ENCODE measurements at places on chromosomes 2 and 18.

DNA sequence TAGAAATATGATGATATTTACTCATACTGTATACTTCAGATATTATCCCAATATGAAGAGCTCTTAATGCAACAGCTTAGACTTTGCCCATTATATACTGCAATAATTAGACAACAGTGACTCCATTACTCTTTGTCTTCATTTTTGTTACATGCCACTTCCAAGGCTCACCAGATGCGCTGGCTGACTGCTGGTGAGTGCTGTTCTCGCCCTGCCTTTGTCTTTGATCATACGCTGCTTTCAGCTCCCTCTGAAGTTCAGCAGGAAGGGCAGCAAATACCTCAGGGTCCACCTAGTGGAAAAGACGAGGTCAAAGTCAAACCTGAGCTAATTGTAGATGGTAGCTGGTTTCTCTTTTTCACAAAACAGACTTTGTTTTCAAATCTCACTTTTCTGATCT lies 66.3 kb downstream of the EIF5B start:
- peak; percentile 22 for DNase-seq

DNA sequence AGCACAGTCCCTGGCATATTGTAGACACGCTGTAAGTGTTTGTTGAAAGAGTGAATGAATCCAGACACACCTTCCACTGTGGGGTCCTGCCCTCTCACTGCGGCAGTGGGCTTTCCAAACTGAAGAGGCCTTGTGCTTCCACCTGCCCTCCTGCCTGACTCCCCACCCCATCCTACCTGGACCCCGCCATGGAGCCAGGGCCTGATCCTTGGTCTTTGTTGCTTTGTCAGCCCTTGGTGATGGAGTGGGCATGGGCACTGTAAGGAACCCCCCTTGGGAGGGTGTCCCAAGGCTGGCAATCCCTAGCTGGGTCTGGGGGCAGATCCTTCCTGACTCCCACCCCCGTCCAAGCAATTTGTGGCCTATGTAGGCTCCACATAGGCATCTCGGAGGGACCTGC lies 33.1 kb downstream of the KLHL29 start:
- no peak for DNase-seq

GRCh38 chr2:221802089-221802488 lies 230.0 kb upstream of the EPHA4 start:
- no peak for DNase-seq

DNA sequence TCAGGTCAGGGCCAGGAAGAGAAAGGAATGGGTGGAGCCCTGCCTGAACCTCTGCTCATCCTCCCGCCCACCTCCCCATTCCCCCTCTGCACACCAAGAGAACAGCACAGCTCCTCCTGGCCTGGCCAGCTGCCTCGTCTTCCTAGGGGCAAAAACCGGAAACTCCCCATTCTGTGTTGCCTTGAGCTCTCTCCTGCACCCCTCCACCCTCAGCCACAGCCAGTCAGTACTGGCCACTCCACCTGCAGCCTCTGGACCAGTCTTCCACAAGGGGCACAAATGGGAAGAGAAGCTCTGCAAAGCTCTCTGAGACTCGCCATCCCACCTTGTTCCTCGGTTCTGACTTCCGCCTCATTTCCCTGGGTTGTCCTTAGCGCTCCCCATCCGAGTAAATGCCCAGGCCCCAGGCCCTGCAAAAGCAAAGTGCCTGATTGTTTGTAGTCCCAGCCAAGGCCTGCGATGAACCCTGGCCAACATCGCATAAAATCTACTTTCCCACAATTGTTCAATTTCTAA lies 39.3 kb upstream of the SLC35G4 start:
- no peak for DNase-seq

DNA sequence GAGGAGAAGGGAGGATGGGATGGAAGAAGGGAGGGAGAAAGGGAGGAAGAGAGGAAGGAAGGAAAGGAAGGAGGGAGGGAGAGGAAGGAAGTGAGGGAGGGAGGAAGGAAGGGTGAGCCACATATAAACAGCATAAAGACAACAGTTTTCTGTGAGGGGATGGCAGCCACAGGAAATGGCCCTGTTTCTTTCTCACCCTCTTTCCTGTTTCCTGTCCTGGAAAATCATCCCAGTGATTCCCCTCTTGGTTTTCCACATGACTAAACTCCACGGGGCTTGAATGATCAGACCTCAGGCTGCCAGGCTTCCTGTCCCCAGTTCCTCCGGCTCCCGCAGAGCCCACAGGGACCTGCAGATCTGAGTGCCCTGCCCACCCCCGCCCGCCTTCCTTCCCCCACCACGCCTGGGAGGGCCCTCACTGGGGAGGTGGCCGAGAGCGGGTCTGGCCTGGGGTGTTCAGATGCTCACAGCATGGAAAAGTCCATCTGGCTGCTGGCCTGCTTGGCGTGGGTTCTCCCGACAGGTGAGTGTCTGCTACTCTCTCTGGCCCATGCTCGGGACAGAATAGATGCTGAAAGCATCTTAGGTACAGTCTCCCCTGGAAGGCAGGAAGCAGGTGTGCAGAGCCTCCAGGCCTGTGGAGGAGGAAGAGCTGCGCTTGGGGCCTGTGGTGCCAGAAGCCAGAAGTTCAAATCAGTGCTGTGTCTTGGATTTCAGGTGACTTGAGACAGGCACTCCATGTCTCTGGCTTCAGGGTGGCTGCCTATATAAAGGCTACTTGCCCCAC lies at the start of gene SIGLEC15:
TSS of gene SIGLEC15 (plus strand) at position 418 of the 787 bp plus-strand sequence. CDS start at position 472, 54 bp downstream.
- DNase-seq, result no peak

- DNase-seq, result no peak
These were observed 110.9 kb upstream of the PKDCC start for GRCh38 chr2:41936771-41937463.

DNA sequence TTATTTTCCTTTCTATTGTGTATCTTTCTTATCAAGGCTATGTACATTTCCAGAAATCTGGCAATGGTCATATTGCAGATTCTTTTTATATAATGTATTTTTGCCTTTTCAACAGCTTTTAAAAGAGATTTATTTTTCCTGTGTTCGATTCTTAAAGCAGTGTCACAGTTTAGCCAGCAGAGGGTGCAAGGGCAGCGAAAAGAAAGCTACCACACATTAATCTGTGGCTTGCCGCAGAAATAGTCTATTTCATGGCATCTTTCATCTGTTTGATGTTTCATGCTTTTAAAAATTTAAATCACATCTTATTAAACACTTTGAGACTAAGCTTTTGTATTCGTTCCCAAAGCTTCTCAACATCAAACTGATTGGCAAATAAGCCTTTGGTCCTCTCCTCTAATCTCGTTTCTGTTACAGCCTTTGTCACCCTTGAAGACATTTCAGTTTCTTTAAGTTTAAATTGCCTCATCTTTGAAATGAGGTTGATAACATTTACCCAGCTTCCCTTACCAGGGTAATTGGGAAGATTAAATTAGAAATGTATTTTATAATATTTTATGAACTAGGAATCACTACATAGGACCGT lies 73.3 kb downstream of the PIK3C3 start:
- DNase-seq, result peak; percentile 74

DNA sequence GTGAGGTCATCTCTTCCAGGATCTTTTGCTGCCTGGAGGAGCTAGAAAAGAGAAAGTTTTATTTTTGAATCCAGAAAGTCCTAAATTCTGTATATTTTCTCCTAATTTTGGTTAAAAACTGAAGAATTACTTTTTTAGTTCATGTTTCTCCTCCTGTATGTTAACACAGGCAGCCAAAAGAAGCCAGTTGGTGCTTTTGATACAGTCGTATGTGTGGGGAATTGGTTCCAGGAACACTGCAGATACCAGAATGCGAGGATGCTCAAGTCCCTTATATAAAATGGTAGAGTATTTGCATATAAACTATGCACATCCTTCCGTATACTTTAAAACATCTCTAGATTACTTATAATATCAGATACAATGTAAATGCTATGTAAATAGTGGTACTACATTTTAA lies 22.6 kb upstream of the ADAM23 start:
- no peak for DNase-seq

GRCh38 chr18:55419947-55420664 lies 167.9 kb downstream of the TCF4 start:
- DNase-seq, result no peak

DNA sequence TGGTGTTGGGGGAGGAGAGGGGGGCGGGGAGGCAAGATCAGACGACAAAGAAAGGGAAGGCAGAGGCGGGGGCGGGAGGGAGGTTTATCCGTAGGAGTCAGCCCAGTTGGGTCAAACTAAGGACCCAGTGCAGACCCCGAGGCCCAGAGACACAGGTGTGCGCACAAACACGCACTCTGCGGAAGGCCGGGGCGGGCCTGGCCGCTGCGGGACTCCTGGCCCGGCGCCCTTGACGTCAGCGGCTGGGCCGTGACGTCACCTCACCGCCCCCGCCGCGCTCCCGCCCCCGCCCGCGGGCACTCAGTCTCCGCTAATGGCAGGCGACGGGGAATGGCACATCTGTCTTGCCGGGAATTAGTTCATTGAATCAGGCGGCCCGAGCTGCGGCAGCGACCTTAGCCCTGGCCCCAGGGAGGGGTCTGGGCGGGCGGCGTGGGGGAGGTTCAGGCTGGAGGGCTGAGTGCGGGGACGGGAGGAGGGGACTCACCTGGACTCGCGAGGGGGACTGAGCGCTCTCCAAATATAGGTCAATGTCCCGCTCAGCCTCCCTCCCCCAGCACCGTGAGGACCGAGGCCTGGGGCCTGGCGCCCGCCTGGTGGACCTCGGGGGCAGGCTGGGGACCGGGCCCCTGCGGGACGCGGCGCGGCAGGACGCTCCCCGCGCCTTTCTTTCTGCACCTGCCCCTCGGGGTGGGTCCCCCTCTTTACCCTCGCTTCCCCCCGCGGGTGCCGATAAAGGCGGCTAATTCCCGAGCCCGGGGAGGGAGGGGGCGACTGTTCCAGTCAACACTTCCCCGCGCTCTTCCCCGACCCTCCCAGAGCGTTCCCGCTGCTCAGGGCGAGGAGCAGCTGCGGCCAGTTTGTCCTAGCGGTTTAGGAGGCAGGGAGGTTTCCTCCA lies 15.5 kb upstream of the ECEL1 start:
- DNase-seq, result no peak

GRCh38 chr2:238345297-238345968 lies 25.1 kb downstream of the TRAF3IP1 start:
- no peak for DNase-seq

GRCh38 chr2:9225806-9226205 lies 19.2 kb downstream of the ASAP2 start:
- DNase-seq, result no peak

DNA sequence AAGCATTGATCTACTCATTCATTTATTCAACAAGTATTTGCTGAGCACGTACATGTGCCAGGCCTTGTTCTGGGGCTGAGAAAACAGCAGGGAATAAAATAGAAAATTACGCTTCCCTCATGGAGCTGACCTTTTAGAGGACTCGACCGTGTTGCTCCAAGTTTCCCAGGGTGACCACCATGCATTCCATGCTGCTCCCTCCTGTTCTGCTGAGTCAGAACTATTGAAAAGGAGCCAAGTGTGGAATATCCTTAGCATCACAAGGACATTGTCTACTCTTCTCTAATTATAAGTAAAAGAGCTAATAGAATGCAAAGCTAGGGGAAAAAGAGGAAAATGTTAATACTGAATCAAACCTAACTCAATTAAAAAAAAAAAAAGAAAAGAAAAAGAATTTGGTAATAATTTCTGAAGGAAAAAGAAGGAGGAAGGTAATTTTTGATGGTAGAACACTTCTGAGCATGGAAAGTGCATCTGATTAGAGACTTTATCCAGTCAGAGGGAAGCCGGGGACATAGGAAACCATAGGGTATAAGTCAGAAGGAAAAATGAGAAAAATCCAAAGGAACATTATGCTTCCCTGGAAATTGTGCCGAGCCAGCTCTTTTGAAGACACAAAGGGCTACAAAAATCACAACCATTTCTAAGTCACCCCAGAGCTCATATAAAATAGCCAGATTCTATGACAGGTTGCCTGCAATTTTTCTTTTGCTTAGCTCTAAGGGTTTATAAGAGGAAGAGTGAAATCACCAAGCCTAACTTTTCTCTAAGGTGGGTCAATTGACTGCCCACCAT lies 339.4 kb downstream of the RND3 start:
- no peak for DNase-seq

DNA sequence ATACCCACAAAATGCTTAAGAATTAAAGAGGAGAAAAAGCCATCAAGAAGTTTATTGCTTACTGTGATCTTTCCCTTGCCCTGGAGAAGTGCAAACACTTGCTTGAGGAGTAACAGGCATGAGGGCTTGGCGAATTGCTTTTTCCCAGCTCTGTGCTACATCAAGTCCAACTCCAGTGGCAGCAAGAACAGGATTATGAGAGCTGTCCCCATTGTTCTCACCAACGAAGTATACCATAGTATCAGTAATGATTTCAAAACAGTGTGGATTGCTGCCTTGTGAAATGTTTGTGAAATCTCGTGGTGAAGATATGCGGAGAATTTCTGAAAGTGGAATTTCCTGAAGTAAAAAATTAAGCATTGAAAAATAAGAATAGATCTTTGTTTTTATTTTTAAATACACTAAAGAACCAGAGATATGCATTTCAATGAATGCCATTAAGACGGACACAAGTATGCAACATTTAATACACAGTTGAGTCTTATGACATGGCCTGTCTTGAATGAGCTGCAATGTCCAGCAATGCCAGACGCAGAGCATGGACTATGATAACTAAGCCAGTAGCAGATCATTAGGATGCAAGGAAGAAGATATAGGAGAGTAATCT lies 43.0 kb downstream of the NDUFAF7 start:
- DNase-seq, result peak; percentile 35

GRCh38 chr18:37783771-37784170 lies 218.2 kb upstream of the CELF4 start:
- DNase-seq, result no peak

GRCh38 chr18:34867520-34867919 lies 157.4 kb downstream of the DTNA start:
- DNase-seq, result peak; percentile 67

DNA sequence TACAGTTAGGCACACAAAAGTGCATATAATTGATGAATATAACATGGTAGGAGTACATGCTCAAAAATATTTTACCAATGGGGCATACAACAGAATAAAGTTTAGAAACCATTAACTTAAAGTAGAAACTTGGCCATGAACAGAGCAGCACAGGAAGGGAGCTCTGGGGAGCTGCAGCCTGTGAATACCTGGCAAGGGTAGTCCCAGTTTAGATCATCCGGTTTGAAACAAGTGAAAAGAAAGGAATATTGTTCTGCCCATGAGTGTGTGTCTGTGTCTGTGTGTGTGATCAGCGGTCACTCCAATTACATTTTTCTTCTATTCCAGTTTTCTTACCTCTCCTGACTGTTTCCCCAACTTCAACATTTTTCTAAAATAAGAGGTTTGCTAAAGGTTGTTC lies 233.0 kb downstream of the ALK start:
- no peak for DNase-seq

Data from hematopoietic multipotent progenitor cell treated with erythropoietin and hydrocortisone succinate and interleukin-3 and kit ligand, for 4 days (in vitro differentiated cells).